ENCODE measurements at places on chromosomes 13 and 19. TPM values are rescaled to one million over a fixed set of nuclear protein-coding genes. Genes with fewer than 3 reads are reported as not detected.
A peak's percentile ranks its signal among the peaks of the same experiment; 100 is the strongest.

The RB1 gene
- 32.7 TPM for total RNA-seq

- H3K4me1 ChIP-seq, result no peaks in the 10 kb centered on the region
- H3K27me3 ChIP-seq, result peaks cover 12% of the 10 kb centered on the region
- H3K27ac ChIP-seq, result no peak overlapping the region
- H3K4me3 ChIP-seq, result no peak overlapping the region
- H3K36me3 ChIP-seq, result no peaks in the 10 kb centered on the region
These were observed 27.0 kb downstream of the ZIC5 start for GRCh38 chr13:99944606-99945005.

GRCh38 chr19:56119582-56119978 is 1.5 kb downstream of the ZNF787 start:
- H3K27me3 ChIP-seq, result no peaks in the 10 kb centered on the region
- H3K27ac ChIP-seq, result peak overlapping the region; percentile 92
- no peaks in the 10 kb centered on the region for H3K36me3 ChIP-seq
- H3K4me1 ChIP-seq, result peaks cover 11% of the 10 kb centered on the region
- DNase-seq, result no peak

DNA sequence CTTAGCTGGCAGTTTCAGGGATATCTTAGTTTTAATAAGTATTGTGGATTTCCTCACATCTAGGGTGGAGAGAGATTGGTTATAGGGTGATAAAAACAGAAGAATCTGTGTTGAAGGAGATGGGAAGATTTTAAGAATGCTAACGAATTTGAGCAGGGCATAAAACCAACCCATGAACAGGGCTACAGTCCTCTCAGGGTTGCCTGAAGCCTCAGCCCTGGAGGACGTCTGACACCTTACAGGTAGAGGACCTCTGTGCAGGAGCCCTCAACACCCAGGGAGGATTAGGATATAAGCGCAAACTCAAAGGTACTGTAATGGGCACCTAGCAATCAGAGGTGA is 461 bp upstream of the WASF3 start:
- H3K27ac ChIP-seq, result no peak overlapping the region
- no peak for DNase-seq
- no peaks in the 10 kb centered on the region for H3K36me3 ChIP-seq
- H3K4me1 ChIP-seq, result peaks cover 18% of the 10 kb centered on the region
- H3K27me3 ChIP-seq, result peaks cover 13% of the 10 kb centered on the region
- H3K4me3 ChIP-seq, result peak overlapping the region; percentile 65

GRCh38 chr13:45565331-45565730 is 50.2 kb downstream of the ERICH6B start:
- DNase-seq, result no peak
- H3K36me3 ChIP-seq, result no peaks in the 10 kb centered on the region
- H3K27ac ChIP-seq, result no peak overlapping the region
- H3K4me3 ChIP-seq, result no peak overlapping the region
- peaks cover 5% of the 10 kb centered on the region for H3K27me3 ChIP-seq

GRCh38 chr19:30338041-30338456 is 34.1 kb upstream of the ZNF536 start:
- no peaks in the 10 kb centered on the region for H3K36me3 ChIP-seq
- H3K27ac ChIP-seq, result no peak overlapping the region
- no peak for DNase-seq
- H3K27me3 ChIP-seq, result no peaks in the 10 kb centered on the region
- no peak overlapping the region for H3K4me3 ChIP-seq
- H3K4me1 ChIP-seq, result no peaks in the 10 kb centered on the region

DNA sequence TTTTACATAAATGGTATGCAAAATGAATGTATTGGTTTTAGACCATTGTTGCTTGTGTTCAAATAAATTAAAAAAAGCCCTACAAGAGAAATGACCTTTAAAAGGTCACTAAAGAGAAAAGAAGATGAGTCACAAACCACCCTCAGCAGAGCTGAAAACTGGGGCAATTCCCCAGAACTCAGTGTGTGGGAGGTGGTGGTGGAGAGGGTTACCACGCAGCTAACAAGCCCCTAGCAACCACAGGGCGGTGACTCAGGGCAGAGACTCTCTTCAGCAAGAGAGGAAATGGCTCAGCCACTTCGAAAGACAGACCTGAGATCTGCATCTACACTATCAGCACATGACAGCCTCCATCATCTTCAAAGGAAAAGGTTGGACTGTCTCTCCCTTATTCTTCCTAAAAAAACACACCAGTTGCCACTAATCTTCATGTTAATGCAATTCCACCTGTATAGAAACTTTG is 29.4 kb upstream of the NDFIP2 start:
- peak; percentile 92 for DNase-seq
- no peaks in the 10 kb centered on the region for H3K36me3 ChIP-seq
- H3K27me3 ChIP-seq, result no peaks in the 10 kb centered on the region
- H3K4me1 ChIP-seq, result peaks cover 20% of the 10 kb centered on the region

DNA sequence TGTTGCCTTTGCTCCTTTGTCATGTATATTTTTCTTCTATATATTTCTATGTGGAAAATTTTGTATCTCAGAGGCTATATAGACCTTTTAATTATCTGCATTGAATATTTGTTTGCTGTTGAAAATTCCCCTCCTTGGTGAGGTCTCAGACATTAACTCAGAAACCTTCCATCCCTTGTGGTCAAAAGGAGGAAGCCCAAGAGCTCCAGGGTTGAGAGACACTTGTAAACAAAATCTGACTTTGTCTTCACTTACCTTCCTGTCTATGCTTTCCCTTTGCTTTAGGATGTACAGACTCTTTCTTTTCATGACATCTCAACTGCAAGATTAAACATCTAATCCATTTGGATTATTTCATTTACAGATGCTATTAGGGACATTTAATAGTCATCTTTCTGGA is 157.5 kb downstream of the PCDH20 start:
- no peak overlapping the region for H3K4me3 ChIP-seq
- H3K27ac ChIP-seq, result no peak overlapping the region
- DNase-seq, result no peak
- H3K4me1 ChIP-seq, result no peaks in the 10 kb centered on the region
- no peaks in the 10 kb centered on the region for H3K36me3 ChIP-seq

The VSTM1 gene
- not detected for total RNA-seq

DNA sequence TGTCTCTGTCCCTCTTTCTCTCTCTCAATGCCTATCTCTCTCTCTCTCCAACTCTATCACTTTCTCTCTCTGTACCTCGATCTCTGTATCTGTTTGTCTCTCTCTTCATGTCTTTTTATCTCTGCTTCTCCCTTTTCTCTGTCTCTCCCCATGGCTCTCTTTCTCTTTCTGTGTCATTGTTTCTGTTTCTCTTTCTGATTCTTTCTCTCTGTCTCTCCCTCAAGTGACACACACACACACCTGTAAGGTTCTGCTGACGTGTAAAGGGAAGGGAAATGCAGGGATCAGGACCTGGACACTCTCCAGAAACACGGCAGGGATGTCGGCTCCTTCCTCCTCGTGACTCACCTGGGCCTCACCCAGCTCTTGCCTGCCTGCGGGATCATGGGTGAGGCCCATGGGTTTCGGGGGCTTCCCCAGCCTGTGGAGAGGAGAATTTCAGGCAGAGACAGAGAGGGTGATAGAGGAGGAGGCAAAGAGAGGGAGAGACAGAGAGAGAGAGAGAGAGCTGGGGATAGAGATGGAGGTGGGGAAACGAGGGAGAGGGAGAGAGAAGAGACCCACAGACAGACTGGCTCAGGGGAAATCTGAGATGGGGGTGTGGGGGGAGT is 5.4 kb upstream of the PLAUR start:
- H3K27me3 ChIP-seq, result no peaks in the 10 kb centered on the region
- H3K27ac ChIP-seq, result no peak overlapping the region
- H3K4me3 ChIP-seq, result peak overlapping the region; percentile 2

The ZNF534 gene
- not detected for total RNA-seq

- no peak for DNase-seq
- no peaks in the 10 kb centered on the region for H3K27me3 ChIP-seq
These were observed 3.3 kb upstream of the FFAR2 start for GRCh38 chr19:35444735-35445134.

GRCh38 chr13:44318161-44318560 is 55.5 kb upstream of the SERP2 start:
- peak; percentile 88 for DNase-seq
- peaks cover 22% of the 10 kb centered on the region for H3K4me1 ChIP-seq
- H3K27ac ChIP-seq, result peak overlapping the region; percentile 68
- H3K36me3 ChIP-seq, result no peaks in the 10 kb centered on the region
- no peak overlapping the region for H3K4me3 ChIP-seq
- no peaks in the 10 kb centered on the region for H3K27me3 ChIP-seq

- DNase-seq, result no peak
- H3K27ac ChIP-seq, result no peak overlapping the region
- no peak overlapping the region for H3K4me3 ChIP-seq
- peaks cover 2% of the 10 kb centered on the region for H3K27me3 ChIP-seq
- no peaks in the 10 kb centered on the region for H3K4me1 ChIP-seq
These were observed 33.3 kb upstream of the CEACAM21 start for GRCh38 chr19:41542622-41543021.

- no peaks in the 10 kb centered on the region for H3K27me3 ChIP-seq
- no peak overlapping the region for H3K27ac ChIP-seq
- H3K4me3 ChIP-seq, result no peak overlapping the region
- no peak for DNase-seq
These were observed 14.0 kb upstream of the URI1 start for GRCh38 chr19:29927944-29928625.

The KASH5 gene
- total RNA-seq, result not detected

The OR10H1 gene
- not detected for total RNA-seq

The DLL3 gene
- total RNA-seq, result 0.89 TPM

DNA sequence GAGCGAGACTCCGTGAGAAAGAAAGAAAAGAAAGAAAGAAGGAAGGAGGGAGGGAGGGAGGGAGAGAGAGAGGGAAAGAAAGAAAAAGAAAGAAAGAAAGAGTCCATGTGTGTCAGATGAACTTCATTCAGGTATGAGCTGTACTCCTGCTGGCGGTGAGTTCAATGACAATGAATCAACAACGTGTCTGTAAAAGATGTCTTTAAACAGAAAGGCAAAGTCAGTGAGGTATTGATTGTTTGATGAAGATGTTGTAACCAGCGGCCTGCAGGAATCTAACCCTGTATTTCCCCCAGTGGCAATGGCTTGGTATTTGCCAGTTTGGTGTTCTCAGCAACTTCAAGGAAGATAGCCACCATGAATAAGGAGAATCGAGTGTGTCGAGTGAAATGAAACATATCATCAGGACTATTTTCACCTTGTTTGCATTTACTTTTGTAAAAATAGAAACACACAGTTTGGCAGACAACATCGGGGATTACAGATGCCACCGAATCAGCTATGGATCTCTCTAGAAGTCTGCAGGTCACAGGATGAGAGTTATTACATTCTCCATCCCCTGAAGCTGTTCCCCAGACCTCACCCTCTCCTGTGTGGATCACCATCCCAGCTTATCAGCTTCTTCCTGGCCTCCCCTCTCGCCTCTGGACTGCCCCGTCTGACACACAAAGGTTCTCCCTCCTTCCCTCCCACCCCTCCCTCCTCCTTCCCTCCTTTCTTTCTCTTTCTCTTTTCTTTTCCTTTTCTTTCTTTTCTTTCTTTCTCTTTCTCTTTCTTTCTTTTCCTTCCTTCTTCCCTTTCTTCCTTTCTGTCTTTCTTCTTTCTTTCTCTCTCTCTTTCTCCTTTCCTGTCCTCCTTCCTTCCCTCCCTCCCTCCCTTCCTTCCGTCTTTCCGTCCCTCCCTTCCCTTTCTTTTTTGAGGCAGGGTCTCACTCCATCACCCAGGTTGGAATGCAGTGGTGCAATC is 8.2 kb upstream of the SBK3 start:
- peaks cover 30% of the 10 kb centered on the region for H3K4me1 ChIP-seq
- DNase-seq, result peak; percentile 5
- H3K36me3 ChIP-seq, result no peaks in the 10 kb centered on the region
- no peaks in the 10 kb centered on the region for H3K27me3 ChIP-seq
- H3K27ac ChIP-seq, result peak overlapping the region; percentile 27
- H3K4me3 ChIP-seq, result no peak overlapping the region

The CACNA1A gene
- 9.4 TPM for total RNA-seq

The MAP4K1 gene
- total RNA-seq, result 1.7 TPM

The ZNF665 gene
- total RNA-seq, result 3.4 TPM
